ENCODE measurements at places on chromosomes 7 and 10. TPM values are rescaled to one million over a fixed set of nuclear protein-coding genes. Genes with fewer than 3 reads are reported as not detected.

DNA sequence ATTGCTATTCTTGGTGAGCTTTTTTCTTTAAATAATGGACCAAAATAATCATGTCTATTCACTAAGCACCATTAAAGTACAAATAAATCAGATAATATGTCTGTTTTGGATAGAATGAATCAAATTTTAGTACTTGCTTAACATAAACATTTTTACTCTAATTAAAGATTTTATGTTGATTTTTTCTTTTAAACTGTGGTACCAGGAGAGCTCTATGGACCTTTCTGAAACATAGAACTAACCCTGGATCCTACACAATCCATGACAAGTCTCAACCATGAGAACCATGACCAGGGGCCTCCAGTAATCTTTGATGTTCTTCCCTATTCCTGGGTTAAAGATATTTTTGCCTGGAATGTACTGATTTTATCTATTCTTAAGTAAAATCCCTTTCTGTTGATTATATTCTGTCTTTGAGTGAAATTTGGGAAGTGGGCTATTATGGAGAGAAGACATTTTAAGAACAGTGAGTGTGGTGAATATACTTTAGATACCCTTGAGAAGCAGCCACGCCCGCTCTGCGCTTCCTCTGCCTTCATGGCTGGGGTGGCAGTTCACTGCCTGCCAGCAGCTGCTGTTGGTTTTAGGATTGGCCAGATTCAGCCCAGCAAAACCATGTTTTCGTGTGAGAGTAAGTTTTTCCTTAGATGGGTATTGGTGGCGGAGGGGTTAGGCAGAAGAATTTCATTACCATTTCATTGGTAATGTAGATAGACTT, 42.2 kb upstream of the BHLHA15 start:
- no peak for DNase-seq
- no peak overlapping the region for H3K27ac ChIP-seq
- H3K36me3 ChIP-seq = peaks cover 6% of the 10 kb centered on the region

Gene SFXN2
- total RNA-seq = 17.8 TPM

Gene SPDYE1
- not detected for total RNA-seq

Gene CXCL12
- not detected for total RNA-seq

DNA sequence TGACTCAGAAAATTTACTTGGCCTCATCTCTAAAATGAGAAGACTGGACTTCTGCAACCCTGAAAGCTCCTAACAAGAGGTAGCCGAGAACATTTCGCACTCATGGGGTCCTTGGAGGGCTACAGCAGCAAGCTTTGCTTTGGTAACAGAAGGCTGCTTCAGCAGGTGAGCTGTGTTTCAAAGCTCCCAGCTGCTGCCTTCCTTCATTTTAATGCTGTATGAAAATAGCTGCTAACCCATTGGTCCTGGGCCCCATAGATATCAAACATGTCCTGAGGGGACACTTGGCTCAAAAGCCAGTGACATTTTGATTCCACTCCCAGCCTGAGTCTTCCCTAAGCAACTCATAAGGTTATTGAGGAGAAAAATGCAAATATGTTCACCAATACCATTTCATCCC, 14.3 kb upstream of the MALSU1 start:
- H3K36me3 ChIP-seq = no peaks in the 10 kb centered on the region
- no peak for DNase-seq
- H3K4me3 ChIP-seq = no peak overlapping the region
- H3K27me3 ChIP-seq = no peaks in the 10 kb centered on the region
- H3K4me1 ChIP-seq = peaks cover 6% of the 10 kb centered on the region

Gene DNTT
- not detected for total RNA-seq

Gene ANXA11
- 242 TPM for total RNA-seq

Gene PTPN20
- total RNA-seq = 1.5 TPM

- H3K27ac ChIP-seq = no peak overlapping the region
- DNase-seq = no peak
- no peaks in the 10 kb centered on the region for H3K27me3 ChIP-seq
- no peak overlapping the region for H3K4me3 ChIP-seq
- no peaks in the 10 kb centered on the region for H3K36me3 ChIP-seq
Measured at GRCh38 chr7:1818575-1819258, 148.6 kb downstream of the ELFN1 start.

DNA sequence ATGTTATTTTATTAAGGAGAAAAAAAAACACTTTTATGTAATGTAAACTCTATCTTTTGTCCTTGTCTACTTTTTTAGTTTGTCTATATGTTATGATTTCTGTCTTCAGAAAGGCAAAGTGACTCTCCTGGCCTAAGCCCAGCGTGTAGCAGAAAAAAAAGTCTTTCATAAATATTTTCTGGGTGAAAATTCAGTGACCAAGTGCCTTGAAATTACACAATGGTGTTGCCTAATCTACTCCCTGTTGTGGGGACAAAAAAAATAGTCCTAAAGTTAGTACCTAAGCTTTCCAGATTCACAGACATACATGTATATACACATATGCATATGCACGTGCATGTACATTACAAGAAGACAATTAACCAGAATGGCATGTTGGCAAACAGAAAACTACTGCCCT, 1257.8 kb upstream of the SORCS1 start:
- no peaks in the 10 kb centered on the region for H3K36me3 ChIP-seq
- H3K27me3 ChIP-seq = no peaks in the 10 kb centered on the region
- no peak for DNase-seq
- no peak overlapping the region for H3K4me3 ChIP-seq

- H3K4me1 ChIP-seq = peaks cover 14% of the 10 kb centered on the region
- peaks cover 8% of the 10 kb centered on the region for H3K36me3 ChIP-seq
- no peak overlapping the region for H3K27ac ChIP-seq
- no peak overlapping the region for H3K4me3 ChIP-seq
- no peaks in the 10 kb centered on the region for H3K27me3 ChIP-seq
- no peak for DNase-seq
Measured at GRCh38 chr7:2063563-2064260, 169.0 kb downstream of the MAD1L1 start.

Gene HOXA6
- total RNA-seq = not detected

DNA sequence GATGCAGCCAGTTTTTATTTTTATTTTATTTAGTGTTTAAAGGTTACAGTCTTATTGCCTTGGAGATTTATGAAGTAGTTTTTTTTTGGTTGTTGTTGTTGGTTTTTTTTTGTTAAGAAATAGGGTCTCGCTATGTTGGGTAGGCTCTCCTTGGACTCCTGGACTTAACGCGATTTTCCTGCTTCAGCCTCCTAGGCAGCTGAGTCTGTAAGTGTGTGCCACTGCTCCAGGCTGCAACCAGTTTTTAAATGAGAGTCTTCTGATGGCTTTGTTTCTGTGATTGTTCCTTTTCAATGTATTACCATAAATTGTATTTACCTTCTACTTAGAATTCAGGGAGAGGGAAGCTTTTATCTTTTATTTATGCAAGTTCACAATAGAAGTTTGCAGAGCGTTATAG, 62.8 kb downstream of the BICC1 start:
- no peaks in the 10 kb centered on the region for H3K4me1 ChIP-seq
- no peaks in the 10 kb centered on the region for H3K36me3 ChIP-seq
- no peak for DNase-seq
- H3K27me3 ChIP-seq = no peaks in the 10 kb centered on the region
- no peak overlapping the region for H3K4me3 ChIP-seq
- H3K27ac ChIP-seq = no peak overlapping the region

GRCh38 chr10:58894929-58895328, 281.5 kb upstream of the PHYHIPL start:
- H3K27me3 ChIP-seq = peaks cover 2% of the 10 kb centered on the region
- H3K4me3 ChIP-seq = no peak overlapping the region
- no peaks in the 10 kb centered on the region for H3K36me3 ChIP-seq
- H3K4me1 ChIP-seq = no peaks in the 10 kb centered on the region

GRCh38 chr7:90271753-90272152, 26.8 kb downstream of the CFAP69 start:
- no peak for DNase-seq
- H3K4me3 ChIP-seq = no peak overlapping the region
- H3K27ac ChIP-seq = no peak overlapping the region
- no peaks in the 10 kb centered on the region for H3K4me1 ChIP-seq
- no peaks in the 10 kb centered on the region for H3K36me3 ChIP-seq
- peaks cover 2% of the 10 kb centered on the region for H3K27me3 ChIP-seq

GRCh38 chr7:27155816-27156507, 513 bp downstream of the HOXA7 start:
- H3K4me1 ChIP-seq = peaks cover 50% of the 10 kb centered on the region
- H3K36me3 ChIP-seq = peaks cover 4% of the 10 kb centered on the region
- peak overlapping the region; percentile 46 for H3K4me3 ChIP-seq
- peaks cover 88% of the 10 kb centered on the region for H3K27me3 ChIP-seq
- DNase-seq = no peak

DNA sequence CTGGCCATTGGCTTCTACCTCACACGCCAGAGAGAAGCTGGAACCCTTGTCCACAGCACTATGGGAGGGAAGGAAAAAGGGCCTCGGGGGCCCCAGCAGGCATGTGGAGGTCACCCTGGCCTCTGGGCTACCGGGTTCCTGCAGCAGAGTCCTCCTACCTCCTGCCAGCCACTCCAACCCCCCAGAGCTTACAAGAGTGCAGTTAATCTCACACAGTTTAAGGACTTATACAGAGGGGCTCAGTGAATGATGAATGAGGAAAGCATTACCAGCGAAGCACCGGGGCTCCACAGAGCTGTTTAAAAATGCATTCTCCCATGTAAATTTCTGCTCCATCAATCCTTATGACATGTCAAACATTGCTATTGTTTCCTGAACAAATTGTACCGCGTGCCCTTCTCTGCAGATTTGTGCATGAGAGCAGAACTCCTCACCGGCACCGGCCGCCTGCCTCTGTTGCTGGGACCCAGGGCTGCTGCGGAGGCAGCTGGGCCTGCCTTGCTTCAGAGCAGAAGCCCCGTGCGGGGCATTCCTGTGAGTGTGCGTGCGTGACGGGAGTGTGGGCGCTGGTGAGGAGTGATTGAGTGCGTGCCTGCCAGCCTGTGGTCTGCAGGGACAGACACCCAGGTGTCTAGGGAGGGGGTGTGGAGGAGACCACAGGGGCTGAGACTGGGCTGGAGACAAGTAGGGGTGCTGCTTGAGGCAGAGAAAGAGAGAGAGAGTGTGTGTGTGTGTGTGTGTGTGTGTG, 52.8 kb downstream of the C10orf105 start:
- H3K36me3 ChIP-seq = no peaks in the 10 kb centered on the region
- no peak for DNase-seq
- H3K4me1 ChIP-seq = peaks cover 9% of the 10 kb centered on the region
- H3K4me3 ChIP-seq = no peak overlapping the region

GRCh38 chr10:34134602-34135001, 680.5 kb downstream of the PARD3 start:
- H3K27me3 ChIP-seq = peaks cover 17% of the 10 kb centered on the region
- H3K4me1 ChIP-seq = no peaks in the 10 kb centered on the region
- DNase-seq = no peak
- no peaks in the 10 kb centered on the region for H3K36me3 ChIP-seq
- no peak overlapping the region for H3K4me3 ChIP-seq
- H3K27ac ChIP-seq = no peak overlapping the region

Gene SLC39A12
- not detected for total RNA-seq

DNA sequence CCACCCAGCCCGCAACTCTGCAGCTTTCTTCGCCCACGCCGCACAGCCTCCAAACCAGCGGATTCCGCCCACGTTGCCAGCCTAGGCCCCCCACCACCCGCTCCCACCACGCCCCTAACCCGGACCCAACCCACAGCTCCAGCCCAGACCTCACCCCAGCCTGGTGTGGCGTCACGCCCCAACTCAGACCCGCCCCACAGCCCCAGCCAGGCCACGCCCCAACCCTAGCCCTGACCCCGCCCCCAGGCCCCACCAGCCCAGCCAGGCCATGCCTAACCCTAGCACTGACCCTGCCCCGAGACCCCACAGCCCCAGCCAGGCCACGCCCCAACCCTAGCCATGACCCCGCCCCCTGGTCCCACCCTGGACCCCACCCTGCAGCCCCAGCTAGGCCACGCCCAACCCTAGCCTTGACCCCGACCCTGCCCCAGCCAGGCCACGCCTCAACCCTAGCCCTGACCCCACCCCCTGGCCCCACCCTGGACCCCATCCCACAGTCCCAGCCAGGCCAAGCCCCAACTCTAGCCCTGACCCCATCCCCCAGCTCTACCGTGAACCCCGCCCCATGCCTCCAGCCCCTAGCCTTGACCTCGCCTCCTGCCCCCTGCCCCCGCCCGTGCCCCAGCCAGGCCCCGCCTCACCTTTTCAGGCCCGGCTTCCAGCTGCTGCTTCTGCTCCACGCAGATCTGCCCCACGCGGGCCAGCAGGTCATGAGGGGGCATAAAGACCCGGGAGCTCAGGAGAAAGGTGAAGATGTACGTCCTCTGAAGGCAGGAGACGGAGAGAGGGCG, 64.0 kb downstream of the RASGEF1A start:
- H3K27ac ChIP-seq = no peak overlapping the region
- no peaks in the 10 kb centered on the region for H3K36me3 ChIP-seq
- peak; percentile 63 for DNase-seq
- peaks cover 6% of the 10 kb centered on the region for H3K4me1 ChIP-seq
- no peaks in the 10 kb centered on the region for H3K27me3 ChIP-seq

DNA sequence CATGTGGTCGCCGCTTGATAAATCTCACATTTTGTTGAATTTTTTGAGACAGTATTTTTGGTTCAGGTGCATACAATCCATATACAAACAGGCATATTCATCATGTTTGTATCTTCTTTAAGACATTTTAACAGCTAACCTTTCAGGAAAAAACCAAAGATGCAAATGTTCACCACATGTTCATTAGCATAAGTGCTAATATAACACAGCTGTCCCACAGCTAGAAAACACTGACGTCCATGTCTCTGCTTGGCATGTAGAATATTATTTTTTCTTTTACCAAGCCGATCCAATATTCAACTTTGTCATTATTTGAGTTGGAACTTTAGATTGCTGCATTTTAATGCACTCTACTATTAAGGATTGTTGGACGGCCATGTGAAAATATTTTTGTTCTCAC, 31.2 kb downstream of the BMPER start:
- H3K4me1 ChIP-seq = peaks cover 2% of the 10 kb centered on the region
- no peak overlapping the region for H3K4me3 ChIP-seq
- no peaks in the 10 kb centered on the region for H3K36me3 ChIP-seq
- peaks cover 15% of the 10 kb centered on the region for H3K27me3 ChIP-seq

Gene CACNB2
- not detected for total RNA-seq

- H3K4me3 ChIP-seq = no peak overlapping the region
- H3K27ac ChIP-seq = no peak overlapping the region
- no peak for DNase-seq
- H3K4me1 ChIP-seq = no peaks in the 10 kb centered on the region
Measured at GRCh38 chr10:125608474-125608873, 74.5 kb downstream of the TEX36 start.

- no peaks in the 10 kb centered on the region for H3K27me3 ChIP-seq
- H3K36me3 ChIP-seq = no peaks in the 10 kb centered on the region
- DNase-seq = no peak
- H3K27ac ChIP-seq = no peak overlapping the region
Measured at GRCh38 chr10:27450225-27450624, 53.9 kb upstream of the RAB18 start.

GRCh38 chr7:39758234-39758970, 135.0 kb downstream of the RALA start:
- no peak for DNase-seq
- no peaks in the 10 kb centered on the region for H3K36me3 ChIP-seq
- no peaks in the 10 kb centered on the region for H3K27me3 ChIP-seq
- peaks cover 14% of the 10 kb centered on the region for H3K4me1 ChIP-seq
- no peak overlapping the region for H3K4me3 ChIP-seq

Gene GPRIN2
- not detected for total RNA-seq

GRCh38 chr7:151795168-151795811, 81.6 kb downstream of the PRKAG2 start:
- H3K4me1 ChIP-seq = peaks cover 32% of the 10 kb centered on the region
- H3K36me3 ChIP-seq = no peaks in the 10 kb centered on the region
- peak overlapping the region; percentile 51 for H3K4me3 ChIP-seq
- peak overlapping the region; percentile 81 for H3K27ac ChIP-seq
- no peaks in the 10 kb centered on the region for H3K27me3 ChIP-seq

Gene ODAD2
- not detected for total RNA-seq

Data from activated CD4-positive, alpha-beta memory T cell treated with anti-CD3 and anti-CD28 coated beads for 36 hours (primary cell).